ENCODE measurements at places on chromosomes 1 and 21. TPM values are rescaled to one million over a fixed set of nuclear protein-coding genes. Genes with fewer than 3 reads are reported as not detected.

DNA sequence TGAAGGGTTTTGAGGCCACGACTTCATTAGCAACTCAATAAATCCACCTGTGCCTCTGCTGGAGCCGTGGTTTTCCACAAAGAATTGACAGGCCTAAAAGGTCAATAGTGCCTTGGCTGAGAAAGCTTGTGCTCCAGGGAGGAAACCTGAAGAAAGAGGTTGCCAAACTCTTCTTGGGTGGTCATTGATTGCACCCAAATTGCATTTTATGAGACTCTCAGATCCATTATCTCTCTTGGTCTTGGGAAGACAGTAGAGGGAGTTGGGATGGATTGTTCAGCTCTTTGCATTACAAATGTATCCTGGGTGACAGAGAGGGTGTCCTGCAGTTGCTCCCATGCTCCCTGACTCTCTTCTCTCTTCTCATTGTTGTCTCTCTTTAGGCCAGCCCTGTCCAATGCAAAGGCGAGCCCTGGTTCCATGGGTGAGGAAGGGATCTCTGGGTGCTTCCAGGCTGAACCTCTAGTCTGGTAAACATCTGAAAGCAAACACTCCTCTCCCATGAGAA, 46.1 kb upstream of the HTR1D start:
- no peak for DNase-seq

DNA sequence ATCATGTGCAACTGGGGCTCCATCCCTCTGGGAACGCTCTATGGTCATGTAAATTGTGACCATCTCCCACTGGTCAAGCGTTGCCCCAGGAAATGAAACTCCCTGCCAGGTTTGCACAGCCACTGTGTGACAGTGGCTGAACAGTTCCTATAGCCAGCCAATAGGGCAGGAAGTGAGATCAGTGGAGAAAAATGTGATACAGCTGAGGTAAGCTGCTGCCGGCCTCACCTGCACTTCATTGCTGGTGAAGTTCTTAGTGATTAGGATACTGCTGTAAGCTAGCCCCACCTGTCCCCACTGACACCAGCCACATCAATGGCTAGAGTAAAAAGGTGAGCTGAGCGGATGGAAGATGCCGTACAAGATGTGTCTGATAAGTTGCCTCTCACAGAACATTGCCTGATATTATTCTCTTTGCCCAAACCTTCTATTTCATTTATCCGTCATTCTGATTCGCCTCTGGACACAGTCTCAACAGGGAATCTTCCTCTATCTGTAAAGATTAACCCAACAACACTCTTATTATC, 38.4 kb upstream of the CDC42BPA start:
- DNase-seq, result no peak

The RPE65 gene
- total RNA-seq, result not detected

The PRSS38 gene
- total RNA-seq, result not detected

GRCh38 chr21:42234041-42234440, 15.1 kb downstream of the ABCG1 start:
- DNase-seq, result no peak

GRCh38 chr21:45336535-45336810, 48.8 kb upstream of the POFUT2 start:
- no peak for DNase-seq

DNA sequence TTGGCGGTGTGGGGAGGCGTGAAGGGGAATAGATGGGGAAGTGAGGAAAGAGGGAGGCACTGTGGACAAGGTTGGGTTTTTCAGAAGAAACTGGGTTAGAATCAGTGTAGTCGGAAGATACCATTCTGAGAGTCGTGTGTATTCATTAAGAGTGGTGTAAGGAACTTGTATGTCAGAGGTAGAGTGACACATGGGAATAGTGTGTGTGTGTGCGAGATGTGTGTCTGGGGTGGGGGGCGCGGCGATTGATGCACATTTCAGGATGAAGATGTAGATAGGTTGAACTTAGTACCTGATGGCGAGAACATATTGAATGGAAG, 878 bp downstream of the SMG7 start:
- DNase-seq, result no peak

The AGPAT3 gene
- 62.3 TPM for total RNA-seq

The HSF2BP gene
- 3.5 TPM for total RNA-seq

GRCh38 chr21:33051925-33052324, 18.0 kb upstream of the OLIG1 start:
- DNase-seq, result no peak

DNA sequence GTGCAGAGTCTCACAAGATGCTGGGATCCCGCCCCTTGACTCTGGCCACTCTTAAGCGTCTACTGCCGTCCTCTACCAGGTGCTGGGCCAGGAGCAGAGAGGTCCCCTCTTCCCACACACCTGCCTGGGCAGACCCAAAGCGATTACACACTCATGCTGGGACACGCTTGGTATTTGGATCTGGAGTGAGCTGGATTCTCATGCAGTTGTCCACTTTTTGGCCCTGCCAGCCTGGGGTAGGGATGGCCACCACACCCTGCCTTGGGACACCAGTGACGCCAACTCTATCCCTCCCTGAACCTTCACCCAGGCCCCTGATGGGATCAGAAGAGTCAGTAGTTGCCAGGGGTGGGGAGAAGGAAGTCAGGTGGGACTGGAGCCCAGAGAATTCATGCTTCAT, 28.6 kb downstream of the ITPKB start:
- no peak for DNase-seq

DNA sequence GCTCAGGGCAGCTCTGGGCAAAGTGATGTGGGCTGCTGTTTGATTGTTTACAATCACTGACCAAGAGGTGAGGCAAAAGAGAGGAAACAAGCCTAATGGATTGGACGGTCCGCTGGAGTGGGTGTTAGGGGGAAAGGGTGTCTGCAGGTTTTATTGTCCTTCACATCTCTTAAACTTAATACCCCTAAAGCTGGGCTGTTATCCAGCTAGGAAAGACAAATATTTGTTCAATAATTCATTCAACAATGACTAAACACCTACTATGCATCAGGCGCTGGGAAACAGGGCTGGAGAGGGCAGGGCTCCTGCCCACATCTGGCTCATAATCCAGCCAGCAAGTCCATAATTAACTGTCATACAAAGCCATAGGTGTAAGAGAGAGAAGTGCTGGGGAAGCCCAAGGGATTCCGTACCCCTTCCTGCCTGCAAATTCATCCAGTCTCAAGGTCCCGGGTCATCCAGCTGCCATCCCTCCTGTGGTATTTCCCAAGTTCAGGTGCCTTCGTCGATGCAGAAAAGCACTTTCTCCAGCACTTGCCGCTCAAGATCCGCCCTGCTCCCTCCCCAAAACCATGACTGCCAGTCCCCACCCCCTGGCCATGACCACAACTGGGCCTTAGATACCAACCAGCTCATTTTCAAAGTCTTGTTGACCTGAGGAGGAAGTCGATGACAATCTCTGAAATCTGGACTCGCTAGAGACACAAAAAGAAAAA, 10.7 kb downstream of the TMEM63A start:
- no peak for DNase-seq

DNA sequence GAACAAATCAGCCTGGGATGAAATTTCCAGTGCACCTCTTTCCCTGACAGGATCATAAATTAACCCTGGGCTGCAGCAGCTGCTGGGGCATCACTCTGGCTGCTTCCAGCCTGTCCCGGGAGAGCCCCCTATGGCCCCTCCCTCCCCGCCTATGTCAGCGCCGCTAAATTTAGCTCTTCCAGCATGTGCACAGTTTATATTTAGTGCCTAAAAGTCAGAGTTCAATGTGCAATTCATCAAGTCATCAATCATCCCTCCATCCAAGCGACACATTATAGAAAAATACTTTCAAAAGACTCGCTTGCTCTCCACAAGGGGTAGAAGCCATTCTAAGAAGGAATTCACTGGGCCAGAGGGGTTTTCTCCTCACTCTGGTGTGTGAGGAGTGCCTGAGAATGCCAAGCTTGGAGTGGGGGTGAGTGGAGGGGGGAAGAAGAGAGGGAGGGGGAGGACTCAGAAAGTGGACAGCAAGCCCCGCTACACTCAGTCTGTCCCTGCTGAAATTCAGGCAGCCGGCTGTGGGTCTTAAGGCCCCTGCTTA, 37.4 kb downstream of the XCL1 start:
- no peak for DNase-seq

The AUNIP gene
- 1.7 TPM for total RNA-seq

DNA sequence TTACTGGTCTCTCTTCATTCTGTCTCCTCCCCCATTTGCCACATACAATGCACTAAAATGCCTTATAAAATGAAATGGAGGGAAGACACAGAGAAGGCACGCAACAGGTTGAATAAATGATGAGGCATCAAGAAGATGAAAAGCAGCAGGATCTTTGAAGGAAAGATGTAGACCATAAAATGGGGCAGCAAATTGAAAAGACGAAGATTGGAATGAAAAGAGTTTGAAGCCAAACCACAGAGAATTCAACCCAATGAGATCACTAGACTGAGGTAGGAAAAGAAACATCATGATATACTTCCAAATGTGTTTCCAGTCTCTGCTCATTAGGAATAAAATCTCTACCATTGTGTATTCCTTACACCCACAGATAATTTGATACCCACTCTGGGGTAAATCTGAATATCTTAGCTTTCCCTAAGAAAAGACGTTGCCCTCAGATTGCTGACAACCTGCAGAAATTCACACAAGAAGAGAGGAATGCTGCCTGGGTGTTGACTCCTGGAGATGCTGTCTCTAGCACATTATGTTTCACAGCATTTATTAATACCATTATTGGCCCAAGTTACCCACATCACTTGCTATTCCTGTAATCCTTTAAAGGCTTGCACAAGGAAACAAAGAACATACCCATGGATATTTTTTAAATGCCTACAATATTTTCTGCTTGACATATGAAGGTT, 230.9 kb downstream of the LTN1 start:
- no peak for DNase-seq

The AKR7A2 gene
- 85.6 TPM for total RNA-seq

The TGFBR3 gene
- 4.2 TPM for total RNA-seq

- DNase-seq, result peak; percentile 80
Observed at GRCh38 chr1:84907095-84907827, 14.3 kb upstream of the LPAR3 start.

The KCNN3 gene
- 0.34 TPM for total RNA-seq

DNA sequence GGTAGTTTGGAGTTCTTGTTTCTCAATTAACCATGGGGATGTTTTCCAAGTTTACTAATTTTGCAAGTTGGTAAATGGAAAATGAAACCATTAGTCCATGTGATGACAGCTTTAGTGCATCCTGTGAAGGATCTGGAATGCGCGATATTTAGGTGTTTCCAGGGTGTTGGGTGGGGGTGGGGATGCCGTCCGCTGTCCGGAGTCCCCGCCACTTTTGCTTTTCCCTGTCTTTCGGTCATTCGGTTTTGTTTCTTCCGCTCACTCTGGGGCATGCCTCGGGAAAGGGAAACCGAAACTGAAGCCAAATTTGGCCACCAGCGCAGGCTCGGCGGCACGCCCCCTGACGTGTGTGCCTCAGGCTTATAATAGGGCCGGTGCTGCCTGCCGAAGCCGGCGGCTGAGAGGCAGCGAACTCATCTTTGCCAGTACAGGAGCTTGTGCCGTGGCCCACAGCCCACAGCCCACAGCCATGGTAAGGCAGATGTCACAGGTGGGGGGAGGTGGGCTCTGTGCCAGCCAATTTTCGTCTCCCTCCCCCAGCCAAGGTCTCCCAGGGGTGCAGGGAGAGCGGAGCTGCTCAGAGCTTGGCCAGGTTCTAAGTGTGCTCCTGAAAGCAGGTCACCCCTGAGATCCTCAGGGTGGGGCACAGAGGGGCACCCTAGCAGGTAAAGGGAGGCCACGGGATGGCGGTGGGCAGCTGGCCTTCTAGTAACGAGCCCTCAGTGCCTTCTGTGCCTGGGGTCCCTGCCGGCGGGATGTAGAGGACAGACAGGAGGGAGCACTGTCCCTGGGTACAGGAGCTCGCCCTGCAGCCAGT, at the start of gene ISG15:
ISG15 (plus strand) TSS at position 393 of the 817 bp plus-strand sequence; CDS start at position 470, 77 bp downstream.
- no peak for DNase-seq

DNA sequence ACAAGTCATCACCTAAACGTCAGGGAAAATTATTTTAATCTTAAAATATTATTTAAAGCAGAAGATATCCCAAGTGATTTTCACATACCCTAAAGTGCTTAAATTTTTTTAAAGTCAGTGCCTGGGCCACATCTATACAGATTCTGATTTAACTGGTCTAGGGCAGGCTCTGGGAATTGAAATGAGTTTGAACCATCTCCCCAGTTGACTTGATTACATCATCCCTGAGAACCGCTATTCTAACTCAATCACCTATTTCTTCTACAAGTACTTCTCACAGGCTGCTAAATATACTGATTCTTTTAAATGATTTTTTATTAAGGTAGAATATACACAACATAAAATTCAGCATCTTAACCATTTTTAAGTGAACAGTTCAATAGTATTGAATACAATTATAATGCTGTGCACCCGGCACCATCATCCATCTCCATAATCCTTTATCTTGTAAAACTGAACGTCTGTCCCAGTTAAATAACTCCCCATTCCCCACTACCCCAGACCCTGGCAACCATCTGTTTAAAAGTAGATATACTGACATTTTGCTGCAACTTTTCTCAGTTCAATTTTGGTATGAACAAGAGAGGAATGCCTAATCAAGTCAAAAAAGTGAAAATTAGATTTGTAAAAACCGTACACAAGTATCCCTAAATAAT, 19.5 kb downstream of the GART start:
- DNase-seq, result no peak

DNA sequence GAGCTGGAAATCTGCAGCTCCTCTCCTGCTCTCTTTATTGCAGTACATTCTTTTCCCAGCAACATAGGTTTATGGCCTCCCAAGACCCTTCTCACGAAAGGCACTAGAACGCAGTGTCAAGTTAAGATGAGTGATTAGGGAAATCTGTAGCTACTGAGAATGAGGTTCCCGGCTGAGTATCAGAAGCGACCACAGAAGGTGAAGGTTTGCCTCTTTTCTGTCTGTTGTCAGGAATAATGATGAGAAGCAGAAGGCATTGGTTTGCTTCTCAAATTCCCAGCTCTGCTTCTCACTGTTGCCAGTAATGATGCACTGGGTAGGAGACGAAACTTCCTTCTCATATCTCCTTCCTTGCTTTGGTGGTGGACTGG, 128.4 kb downstream of the NTMT2 start:
- no peak for DNase-seq

DNA sequence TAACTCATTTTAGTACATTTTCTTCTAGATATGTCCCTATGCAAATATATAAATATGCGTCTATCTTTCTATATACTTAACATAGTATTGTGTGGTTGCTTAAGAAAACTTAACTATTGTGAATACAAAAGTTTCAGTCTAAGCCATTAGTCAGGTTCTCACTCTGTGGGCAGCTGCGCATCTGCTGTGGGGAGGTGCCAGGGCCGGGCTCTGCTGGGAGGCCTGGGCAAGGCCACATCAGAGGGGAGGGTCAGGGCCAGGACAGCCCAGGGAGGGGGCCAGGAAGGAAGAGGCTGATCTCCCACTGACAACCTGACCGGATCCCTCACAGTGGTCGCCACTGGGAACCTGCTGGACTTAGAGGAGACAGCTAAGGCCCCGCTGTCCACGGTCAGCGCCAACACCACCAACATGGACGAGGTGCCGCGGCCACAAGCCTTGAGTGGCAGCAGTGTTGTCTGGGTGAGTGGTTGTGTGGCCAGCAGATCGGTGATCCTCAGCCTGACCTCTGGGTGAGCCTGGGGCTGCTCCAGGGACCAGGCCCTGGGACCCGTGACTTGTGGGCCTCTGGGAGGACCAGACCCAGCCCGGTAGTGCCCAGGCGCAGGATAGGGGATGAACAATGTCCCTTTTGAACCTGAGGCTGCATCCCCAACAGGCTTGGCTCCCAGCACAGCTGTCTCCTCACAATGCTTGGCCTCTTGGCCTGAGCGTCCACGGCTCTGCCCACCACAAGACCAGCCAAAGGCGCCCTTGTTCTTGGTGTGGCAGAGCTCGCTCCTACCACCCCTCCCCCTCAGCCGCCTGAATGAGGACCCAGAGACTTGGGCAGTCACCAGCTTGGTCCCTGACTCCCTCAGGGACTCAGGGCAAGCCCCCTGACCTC, 20.2 kb downstream of the LDLRAP1 start:
- no peak for DNase-seq

GRCh38 chr1:62144238-62144831, 50.3 kb upstream of the L1TD1 start:
- DNase-seq, result no peak

The TSPEAR gene
- not detected for total RNA-seq
